ENCODE measurements at places on chromosomes 7 and 10.

GRCh38 chr10:88913788-88914187 is 33.7 kb downstream of the STAMBPL1 start:
- no peak for DNase-seq

- no peak for DNase-seq
These were observed 27.1 kb upstream of the SLC35B4 start for GRCh38 chr7:134343796-134344195.

DNA sequence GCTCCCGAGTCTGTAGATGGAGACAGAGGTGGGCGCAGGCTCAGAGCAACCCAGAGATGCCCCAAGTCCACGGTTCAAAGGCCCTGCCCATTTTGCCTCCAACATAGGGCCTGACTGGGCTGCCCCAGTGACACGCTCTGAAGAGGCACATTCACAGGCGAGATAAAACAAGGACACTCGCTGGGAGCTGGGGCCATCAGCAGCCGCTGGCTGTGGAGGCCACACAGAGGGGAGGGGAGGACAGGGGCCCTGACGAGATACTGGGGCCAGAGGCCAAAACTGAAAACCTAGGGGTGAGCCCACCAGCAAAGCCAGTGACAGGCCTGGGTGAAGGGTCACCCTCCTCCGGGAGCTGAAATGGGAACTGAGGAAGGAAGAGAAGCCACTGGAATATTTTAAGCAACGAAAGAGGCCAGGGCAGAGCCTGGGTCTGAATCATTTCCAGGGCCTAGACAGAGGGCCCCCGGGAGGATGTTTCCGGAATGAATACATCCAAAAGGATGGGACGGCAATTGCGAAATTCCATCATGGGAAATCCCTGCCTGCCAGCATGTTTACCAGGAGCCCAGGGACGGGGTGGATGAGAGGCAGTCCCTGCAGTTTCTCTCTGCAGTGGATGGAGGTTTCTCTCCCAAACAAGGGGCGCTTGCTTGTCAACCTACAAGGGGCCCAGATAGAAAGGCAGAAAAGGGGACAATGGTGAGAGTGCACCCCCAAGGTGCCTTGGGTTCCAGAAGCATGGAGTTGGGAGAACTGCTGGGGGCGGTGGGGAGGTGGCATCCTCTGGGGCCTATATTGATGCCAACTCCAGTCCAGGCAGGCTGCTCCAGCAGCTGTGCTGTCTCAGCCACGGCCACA is 29.0 kb upstream of the HSPA12A start:
- no peak for DNase-seq

GRCh38 chr7:2771274-2771731 is 72.8 kb downstream of the GNA12 start:
- DNase-seq: no peak

DNA sequence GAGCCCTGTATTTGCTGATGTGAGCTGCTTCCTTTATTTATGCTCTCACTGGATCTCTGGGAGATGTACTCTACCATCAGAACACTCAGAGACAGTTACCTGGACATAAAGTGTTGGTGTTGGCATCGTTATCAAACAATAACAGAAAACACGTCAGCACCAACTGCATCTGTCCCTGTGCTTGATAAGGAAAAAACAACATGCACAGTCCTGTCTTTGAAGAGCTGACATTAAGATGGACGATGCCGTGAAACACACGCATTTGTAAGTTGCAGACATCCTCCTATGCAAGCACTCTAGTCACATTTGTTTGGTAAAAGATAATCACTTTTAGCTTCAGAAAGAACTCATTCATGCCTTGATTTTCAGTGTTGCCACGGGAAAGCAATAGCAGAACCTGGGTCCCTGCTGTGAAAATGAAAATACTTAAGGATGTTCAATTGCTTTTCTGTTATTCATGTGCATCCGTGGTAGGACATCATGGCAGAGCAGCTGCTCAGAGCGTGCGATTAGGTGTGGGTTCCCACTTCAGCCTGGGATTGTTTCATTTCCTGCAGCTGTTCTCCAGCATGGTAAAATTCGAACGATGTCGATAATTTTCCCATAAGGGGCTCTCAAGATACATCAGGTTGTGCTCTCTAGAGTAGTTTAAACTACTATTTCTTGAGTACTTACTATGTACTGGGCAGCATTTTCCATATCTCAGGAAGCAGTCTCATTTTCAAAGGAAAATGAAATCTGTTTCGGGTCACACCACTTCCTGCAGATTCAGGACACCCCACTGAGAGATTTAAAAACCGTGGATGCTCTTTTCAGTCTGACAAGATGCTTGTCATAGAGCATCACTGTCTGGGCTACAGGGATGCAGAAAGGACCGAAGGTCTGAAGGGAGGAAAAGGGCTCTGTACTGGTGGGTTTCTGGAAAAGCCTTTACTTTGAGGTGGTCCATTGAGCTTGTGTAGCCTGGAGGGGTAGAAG is 248.7 kb downstream of the CAMK1D start:
- no peak for DNase-seq

DNA sequence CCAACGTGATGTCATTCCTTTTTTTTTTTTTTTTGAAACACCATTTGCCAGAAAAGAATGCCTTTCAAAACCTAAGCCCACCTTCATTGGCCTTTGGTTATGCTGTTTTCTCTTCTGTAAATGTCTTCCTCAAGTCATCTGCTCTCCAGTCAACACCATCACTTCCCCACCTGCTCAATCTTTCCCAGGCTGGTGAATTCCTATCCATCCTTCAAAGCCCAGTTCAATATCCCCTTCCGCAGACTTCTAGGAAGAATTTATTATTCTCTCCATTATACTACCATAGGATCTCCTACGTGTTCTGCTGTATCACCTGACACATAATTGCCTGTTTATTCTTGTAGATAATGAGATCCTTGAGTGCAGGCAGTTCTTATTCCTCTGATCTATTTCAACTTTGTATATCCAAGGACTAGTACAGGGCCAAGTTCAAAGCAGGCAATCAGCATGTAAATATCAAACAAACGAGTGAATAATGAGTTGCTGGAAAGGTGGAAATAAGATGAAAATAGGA is 73.5 kb upstream of the PRR15 start:
- no peak for DNase-seq

- no peak for DNase-seq
These were observed 74.5 kb downstream of the LANCL2 start for GRCh38 chr7:55439627-55440026.

- no peak for DNase-seq
These were observed 42.7 kb downstream of the TMEM26 start for GRCh38 chr10:61410353-61411070.

DNA sequence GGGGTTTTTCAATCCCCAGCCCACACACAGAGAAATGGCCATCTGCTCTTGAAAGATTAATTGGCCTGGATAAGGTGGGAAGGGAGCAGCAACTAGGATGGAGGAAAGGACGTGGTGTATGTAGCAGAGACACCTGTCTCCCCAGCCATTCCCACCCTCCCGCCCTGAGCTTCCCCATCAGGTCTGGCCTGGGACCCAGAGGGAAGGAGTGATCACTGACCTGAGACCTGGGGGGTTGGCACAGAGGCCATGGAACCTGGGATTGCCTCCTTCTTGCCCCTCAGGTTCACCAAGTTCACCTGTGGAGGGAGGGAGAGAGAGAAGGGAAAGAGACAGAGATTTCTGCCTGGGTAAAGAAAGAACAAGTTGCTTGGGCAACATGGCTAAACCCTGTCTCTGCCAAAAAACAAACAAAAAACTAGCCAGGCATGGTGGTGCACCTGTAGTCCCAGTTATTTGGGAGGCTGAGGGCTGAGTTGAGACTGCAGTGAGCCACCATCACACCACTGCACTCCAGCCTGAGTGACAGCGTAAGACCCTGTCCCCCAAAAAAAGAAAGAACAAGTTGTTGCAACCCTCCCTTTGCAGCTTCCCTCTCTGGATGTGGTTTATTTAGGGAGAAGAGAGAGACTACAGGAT is 11.3 kb upstream of the TRPV6 start:
- no peak for DNase-seq

DNA sequence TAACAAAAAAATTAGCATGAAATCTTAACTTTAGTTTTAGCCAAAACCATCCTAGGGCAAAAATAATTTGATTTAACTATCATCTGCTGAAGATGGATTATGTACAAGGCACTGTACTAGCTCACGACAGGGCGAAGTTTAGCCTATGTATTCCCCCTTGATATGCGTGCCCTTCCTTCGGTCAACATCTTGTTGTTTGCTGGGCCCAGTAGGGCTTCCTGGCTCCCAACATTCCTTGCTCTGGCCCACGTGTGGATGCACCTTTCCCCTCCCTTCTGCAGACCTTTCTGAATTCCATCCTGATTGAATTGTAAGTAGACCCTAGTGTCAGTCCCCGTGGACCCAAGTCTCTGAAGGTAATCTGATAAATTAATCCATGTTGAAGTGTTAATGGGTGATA is 212.0 kb downstream of the RELN start:
- no peak for DNase-seq

DNA sequence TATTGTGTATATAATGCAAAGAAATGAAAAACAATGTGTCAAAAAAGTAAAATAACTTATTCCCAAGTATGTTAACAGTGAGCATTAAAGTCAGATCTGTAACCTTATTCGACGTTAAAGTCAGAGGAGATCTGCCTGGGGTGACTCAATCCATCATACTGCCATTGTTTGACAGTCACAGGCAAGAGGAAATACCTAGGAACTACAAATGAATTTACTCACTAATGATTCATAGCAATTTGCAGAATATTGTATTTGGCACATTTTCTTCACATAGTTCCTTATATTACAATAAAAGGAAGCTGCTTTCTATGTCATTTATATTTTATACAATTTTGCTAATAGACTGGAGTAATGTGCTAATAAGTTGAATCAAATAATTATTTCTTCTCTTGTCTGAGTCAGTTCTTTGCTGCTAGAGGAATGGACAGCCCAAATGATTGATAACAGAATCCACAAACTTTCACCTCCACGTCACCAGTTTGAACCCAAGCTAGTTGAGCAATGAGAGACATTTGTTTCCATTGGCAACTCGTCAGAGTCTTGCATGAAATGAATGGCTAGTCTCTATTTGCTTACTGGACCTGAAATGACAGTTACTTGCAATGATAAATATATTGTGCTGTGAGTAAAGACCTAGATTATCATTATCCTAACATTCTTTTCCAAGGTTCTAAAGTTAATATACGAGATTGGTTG is 48.5 kb upstream of the TMEM106B start:
- DNase-seq: no peak

GRCh38 chr10:95276367-95277200 is 14.2 kb downstream of the PDLIM1 start:
- DNase-seq: no peak

DNA sequence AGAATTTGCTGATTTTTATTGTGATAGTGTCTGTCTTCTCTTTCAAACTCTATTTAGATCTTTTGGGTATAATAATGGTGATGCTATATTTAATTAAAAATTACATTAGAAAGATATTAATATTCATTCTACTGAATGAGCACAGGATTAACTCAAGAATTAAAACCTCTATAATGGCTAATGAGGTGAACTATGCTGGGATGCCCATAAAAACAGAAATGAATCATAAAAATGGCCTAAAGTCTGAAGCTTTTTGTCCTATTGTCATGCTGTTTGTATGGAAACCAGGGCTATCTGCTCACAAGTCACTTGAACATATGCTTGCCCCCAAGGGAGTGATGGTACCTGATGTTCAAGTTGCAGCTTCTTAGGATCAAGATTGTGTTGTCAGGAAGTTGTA is 76.2 kb upstream of the ICA1 start:
- no peak for DNase-seq

GRCh38 chr10:51567271-51567670 is 132.1 kb downstream of the CSTF2T start:
- DNase-seq: no peak

DNA sequence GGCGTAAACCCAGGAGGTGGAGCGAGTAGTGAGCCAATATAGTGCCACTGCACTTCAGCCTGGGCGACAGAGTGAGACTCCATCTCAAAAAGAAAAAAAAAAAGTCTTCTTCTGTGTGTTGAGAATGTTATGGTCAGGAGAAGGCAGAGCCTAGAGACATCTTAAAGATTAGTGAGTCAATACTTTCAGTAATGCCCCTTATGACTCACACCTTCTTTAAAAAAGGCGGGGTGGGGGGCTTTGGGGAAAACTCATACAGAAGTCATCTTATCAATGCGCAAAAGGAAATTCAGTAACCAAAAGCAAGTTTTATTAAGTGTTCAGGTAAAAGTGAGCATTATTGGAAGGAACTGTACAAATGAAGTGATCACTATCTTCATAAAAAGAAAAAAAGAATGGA is 1369.8 kb upstream of the LRRTM3 start:
- DNase-seq: no peak

DNA sequence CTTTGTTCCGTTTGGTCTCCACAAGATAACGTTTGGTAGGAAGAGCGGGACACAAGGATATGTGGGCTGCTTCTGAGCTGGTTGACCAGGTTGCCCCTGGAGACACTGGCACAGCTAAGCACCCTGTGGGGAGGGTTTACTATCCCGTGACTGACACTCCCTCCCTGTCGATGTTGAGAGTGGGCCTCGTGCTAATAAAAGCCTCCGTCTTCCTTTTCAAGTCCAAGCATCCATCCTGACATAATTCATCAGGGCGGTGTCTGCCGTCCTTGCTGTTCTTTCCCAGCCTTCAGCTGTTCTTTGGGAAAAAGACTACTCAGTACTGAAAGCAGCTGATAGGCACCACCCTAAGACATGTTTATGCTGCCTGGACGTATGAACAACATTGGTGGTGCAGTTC is 49.6 kb downstream of the SHH start:
- DNase-seq: no peak

DNA sequence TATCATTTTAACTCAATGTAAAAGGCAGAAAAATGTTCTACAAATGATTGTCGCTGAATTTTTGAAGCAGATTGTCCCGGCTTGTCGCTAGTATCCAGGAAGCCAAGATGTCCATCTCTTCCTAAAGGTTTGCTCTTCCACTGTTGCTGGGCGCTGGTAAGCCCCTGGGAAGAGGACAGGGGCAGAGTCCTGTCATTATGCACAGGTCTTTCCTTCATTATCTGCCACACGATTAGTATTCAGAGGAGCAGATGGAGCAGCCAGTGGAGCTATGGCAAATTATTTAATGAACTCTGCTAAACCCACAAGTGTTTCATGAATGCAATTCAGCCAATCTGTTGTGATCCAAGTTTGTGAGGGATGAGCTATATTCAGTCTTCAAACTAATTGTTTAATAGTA is 499.1 kb upstream of the NRP1 start:
- DNase-seq: no peak

- no peak for DNase-seq
These were observed 378.4 kb upstream of the LRGUK start for GRCh38 chr7:133748443-133749407.

GRCh38 chr7:13834328-13834761 is 155.1 kb downstream of the ETV1 start:
- no peak for DNase-seq

GRCh38 chr10:30503700-30504266 is 69.8 kb downstream of the MAP3K8 start:
- DNase-seq: no peak

GRCh38 chr10:93079663-93080349 is 6.1 kb downstream of the CYP26A1 start:
- no peak for DNase-seq

- DNase-seq: peak; percentile 70
These were observed 39.3 kb downstream of the CUX1 start for GRCh38 chr7:101856473-101857357.

DNA sequence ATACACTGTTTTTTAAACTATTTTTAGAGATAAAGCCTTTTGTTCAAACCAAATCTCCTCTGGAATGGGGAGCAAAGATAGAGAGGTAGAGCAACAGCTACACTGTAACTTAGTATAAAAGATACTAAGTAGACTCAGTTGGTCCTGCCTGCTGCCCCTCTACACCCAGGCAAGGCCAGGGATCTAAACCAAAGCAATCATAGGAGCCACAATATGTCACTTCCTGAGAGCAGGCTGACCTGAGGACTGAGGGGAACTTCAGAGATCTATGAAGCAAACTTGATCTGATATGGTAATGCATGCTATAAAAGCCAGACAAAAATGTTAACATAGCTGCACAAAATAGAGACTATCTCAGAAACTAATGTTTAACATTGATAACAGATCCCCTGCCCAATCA is 7.0 kb upstream of the TRDMT1 start:
- DNase-seq: no peak

All from activated CD8-positive, alpha-beta memory T cell treated with anti-CD3 and anti-CD28 coated beads, Interleukin-2, amount 50 U/mL, for 4 hours (primary cell).